ENCODE measurements at places on chromosomes 6 and 20. TPM values are rescaled to one million over a fixed set of nuclear protein-coding genes. Genes with fewer than 3 reads are reported as not detected.

Gene SPACA1
- total RNA-seq: not detected

Gene MOXD1
- total RNA-seq: 0.29 TPM

Gene BANF2
- not detected for total RNA-seq

Gene FAM120B
- total RNA-seq: 18.4 TPM

Gene OPRL1
- total RNA-seq: 0.16 TPM

Gene MEI4
- not detected for total RNA-seq

Gene WFDC11
- total RNA-seq: not detected

Gene RAB44
- 0.10 TPM for total RNA-seq

Gene ADGB
- not detected for total RNA-seq

Gene MLIP
- total RNA-seq: not detected

Gene EDN1
- total RNA-seq: 0.36 TPM

Gene WFDC2
- total RNA-seq: not detected

Gene HLA-DMB
- 2.8 TPM for total RNA-seq

Gene TPD52L1
- 0.29 TPM for total RNA-seq

Gene PBOV1
- total RNA-seq: not detected

Gene CNBD2
- 6.1 TPM for total RNA-seq

Gene PTPRT
- total RNA-seq: not detected

Gene NNAT
- total RNA-seq: 0.29 TPM

Gene RBM24
- not detected for total RNA-seq

Gene GGTLC1
- not detected for total RNA-seq

Gene SIM1
- total RNA-seq: 0.13 TPM

Gene BPIFB2
- not detected for total RNA-seq

Gene SYNDIG1
- not detected for total RNA-seq

Gene OR2H2
- not detected for total RNA-seq

Gene CPXM1
- 0.76 TPM for total RNA-seq

Gene BTNL2
- total RNA-seq: not detected

Gene SCRT2
- not detected for total RNA-seq

Gene OR2B6
- not detected for total RNA-seq

Gene FABP7
- total RNA-seq: not detected

Gene GJA10
- not detected for total RNA-seq

Gene GRM1
- total RNA-seq: not detected

Gene RIPPLY2
- total RNA-seq: not detected

Gene NR2E1
- total RNA-seq: not detected

Gene SALL4
- total RNA-seq: 1.0 TPM

Gene PI3
- not detected for total RNA-seq

Gene POM121L2
- not detected for total RNA-seq

Gene AKAP12
- total RNA-seq: 0.78 TPM

Gene GSTA4
- 38.7 TPM for total RNA-seq

Gene ENPP5
- not detected for total RNA-seq

Gene EYA4
- total RNA-seq: not detected

Gene STMND1
- not detected for total RNA-seq

Gene ZC3H12D
- total RNA-seq: 96.7 TPM

Gene DEFB132
- total RNA-seq: not detected

Gene VSX1
- not detected for total RNA-seq
